ENCODE measurements at places on chromosomes 7 and 10.

DNA sequence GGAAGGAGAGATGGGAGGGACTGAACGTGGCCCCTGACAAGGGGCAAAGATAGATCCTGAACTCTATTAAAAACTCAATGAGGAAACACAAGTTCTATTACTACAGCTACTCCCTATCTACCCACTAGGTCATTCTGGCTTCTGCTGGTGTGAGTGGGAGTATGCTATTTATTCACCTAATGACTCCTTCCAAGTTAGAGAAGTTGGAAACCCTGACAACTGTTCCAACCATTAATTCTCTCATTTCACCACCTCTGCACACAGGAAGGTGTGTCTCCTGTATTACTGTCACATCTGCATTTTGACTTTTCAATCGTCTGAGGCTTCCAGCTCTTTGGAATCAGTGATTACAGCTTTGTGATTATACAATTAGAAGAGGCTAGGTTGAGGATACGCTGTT lies 169.4 kb upstream of the ADO start:
- no peak for DNase-seq

GRCh38 chr10:2401459-2401858 lies 664.1 kb upstream of the ADARB2 start:
- DNase-seq, result no peak

DNA sequence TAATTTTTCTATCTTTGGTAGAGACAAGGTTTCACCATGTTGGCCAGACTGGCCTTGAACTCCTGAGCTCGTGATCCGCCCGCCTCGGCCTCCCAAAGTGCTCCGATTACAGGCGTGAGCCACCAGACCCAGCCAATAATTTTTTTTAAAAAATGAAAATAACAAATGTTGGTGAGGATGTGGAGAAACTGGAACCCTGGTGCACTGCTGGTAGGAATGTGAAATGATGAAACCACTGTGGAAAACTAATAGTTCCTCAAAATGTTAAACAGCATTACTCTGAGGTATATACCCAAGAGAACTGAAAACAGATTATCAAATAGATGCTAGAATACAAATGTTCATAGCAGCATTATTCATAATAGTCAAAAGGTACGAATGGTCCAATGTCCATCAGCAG lies 23.0 kb upstream of the YWHAG start:
- DNase-seq, result no peak

GRCh38 chr7:119630406-119630969 lies 642.5 kb upstream of the KCND2 start:
- no peak for DNase-seq

- DNase-seq, result no peak
Observed at GRCh38 chr7:1647961-1648672, 22.0 kb upstream of the ELFN1 start.

- no peak for DNase-seq
Observed at GRCh38 chr7:70710651-70711050, 421.3 kb upstream of the GALNT17 start.

GRCh38 chr7:51949726-51950644 lies 633.4 kb upstream of the COBL start:
- DNase-seq, result no peak

DNA sequence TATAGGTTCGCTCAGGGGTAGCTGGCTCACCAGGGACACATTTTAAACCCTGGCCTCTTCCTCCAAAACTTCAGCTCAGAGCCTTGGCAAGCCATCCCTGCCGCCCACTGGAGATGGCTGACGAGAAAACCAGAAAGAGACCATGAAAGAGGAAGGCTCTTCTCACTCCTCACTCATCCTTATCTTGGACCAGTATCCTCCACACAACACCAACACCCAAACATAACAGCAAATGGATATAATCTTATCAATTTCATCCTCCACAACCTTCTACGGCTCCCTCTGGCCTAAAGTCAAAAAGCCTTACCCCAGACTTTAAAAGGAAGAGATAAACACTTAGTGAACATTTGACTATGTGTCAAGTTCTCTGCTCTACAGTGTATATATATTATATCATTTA lies 26.9 kb downstream of the DLG5 start:
- no peak for DNase-seq

GRCh38 chr7:159147687-159148086 lies 3.0 kb upstream of the VIPR2 start:
- no peak for DNase-seq

GRCh38 chr7:94908323-94909178 lies 1.2 kb downstream of the PPP1R9A start:
- DNase-seq, result no peak

GRCh38 chr7:41885748-41886147 lies 182.9 kb upstream of the INHBA start:
- no peak for DNase-seq

DNA sequence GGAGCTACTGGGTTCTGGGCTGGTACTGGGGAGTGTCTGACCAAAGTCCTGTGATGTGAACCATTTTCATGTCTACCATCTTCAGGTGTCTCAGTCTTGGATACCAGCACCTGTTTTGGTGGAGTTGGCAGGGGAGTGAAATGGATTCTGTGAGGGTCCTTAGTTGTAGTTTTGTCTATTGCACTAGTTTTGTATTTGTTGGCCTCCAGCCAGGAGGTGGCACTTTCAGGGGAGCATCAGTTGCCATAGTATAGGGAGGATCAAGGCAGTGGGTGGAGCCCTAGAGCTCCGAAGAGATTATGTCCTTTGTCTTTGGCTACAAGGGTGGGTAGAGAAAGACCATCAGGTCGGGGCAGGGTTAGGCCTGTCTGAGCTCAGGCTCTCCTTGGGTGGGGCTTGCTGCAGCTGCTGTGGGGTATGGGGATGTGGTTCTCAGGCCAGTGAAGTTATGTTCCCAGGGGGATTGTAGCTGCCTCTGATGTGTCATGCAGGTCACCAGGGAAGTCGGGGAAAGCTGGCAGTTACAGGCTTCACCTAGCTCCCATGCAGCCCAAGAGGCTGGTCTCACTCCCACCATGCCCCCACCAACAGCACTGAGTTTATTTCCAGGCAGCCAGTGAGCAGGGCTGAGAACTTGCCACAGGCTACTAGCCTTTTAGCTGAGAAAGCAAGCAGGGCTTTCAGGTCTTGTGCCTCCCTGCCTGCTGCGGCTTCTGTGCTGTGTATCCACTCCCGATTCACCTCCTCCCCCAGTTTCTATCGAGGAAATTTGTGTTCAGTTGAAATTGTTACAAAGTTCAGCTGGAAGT lies 153.1 kb downstream of the ZNF365 start:
- DNase-seq, result no peak

DNA sequence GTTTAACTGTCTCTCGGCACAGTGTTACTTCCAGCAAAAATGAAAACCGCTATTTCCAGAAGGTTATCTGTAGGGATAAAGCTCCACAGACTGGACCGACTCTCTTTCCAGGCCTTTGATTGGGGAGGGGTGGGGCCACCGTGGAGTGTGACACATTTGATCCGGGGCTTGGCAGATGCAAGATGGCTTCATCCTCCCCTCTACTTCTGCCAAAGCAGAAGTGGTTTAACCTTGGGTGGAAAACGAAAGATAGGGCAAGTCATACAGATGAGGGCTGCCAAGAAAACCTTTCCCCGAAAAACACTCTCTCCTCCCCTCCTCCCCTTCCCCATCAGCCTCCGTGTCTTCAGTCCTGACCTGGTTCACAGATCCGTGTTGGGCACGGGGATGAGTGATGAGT lies 139.7 kb upstream of the SH2B2 start:
- no peak for DNase-seq

GRCh38 chr10:73076360-73077183 lies 20.1 kb downstream of the P4HA1 start:
- no peak for DNase-seq

DNA sequence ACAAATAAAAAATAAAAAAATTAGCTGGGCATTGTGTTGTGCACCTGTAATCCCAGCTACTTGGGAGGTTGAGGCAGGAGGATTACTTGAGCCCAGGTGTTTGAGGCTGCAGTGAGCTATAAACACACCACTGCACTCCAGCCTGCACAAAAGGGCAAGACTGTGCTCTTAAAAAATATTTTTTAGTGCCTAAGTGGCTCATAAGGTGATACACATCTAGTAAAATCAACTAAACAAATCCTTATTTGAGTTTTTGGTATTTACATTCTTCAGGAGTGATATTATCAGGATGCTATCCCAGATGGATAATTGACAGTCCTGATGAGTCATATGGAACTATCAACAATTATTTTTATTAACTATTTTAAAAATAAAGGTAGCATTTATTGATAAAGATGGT lies 93.9 kb downstream of the EXOC6 start:
- DNase-seq, result no peak

GRCh38 chr10:13922586-13922985 lies 335.8 kb downstream of the PRPF18 start:
- no peak for DNase-seq

GRCh38 chr7:130372402-130373165 lies 7.7 kb upstream of the CPA1 start:
- no peak for DNase-seq

DNA sequence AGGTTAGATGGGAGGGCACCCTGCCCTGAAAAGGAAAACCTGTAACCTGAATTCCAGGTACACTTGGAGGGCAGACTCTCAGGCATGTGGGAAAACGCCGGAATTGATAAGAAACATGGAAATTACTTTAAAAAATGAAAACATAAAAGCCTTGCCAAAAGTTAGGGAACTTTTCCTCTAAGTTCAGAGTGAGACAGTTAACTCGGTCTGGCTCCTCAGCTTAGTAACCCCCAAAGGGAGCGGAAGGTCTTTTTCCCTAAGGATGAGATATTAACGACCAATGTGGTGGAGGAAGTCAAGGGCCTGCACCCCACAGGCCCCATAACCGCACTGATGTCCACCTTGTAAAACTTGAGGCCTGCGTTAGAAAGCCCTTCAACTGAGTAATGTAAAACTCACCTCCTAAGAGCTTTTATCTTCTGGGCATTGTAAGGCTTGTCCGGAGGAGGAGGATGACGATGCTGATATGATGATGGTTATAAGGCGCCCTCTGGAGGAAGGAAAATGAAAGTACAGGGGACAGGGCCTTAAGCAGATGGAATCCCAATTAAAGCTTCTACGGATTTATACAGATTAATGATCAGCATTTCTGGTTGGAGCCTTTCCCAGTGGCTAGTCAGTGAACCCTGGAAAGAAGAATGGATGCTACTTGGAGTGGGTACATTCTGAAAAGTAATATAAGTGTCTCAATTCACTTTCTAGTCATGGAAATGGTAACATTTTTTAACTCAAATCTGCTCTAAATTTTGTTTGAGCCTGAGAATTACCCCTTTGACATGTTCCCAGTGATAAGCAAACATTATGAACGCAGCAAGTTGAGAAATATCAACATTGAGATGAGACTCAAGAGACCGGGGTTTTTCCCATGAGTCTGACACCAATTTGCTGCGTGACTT lies 694 bp downstream of the COL1A2 start:
- DNase-seq, result no peak

DNA sequence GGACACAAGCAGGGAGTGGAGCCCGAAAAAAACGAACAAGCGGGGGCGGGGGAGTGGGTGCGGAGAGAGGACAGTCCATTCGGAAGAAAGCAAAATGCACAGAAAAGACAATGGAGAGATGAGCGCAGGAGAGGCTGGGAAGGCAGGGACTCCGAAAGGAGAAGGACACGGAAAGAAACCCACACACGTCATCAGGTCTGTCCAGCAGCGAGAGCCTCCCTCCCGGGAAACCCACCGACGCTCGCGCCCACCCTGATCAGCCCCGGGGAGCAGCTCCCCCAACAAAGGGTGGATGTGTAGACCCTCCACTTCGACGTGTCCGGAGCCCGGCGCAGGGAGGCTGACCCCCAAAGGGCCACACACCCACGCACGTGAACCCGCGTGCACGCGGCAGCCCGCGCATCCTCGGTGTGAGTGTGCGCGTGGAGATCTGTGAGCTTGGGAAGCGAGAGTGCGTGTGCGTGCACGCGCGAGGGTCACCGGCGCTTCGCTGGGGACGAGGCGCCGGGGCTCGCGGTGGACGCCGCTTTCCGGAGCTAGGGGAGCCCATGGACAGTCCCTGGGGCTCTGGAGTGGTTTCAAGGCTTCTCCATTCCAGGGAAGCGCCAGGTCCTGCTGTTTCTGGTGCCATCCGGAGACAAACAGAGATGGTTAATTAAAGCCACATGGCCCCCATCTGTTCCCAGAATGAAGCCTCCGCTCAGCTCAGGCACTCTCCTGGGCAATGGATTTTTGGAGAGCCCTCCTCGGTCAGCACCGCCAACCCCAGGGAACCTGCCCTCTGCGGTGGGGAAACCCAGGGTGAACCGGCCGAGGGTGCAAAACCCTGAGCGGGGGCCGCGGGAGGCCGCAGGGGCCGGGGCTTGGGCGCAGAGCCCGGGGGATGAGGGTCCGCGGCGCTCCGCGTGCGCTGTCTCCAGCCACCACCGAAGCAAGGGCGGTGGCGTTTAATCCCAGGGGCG lies 916 bp downstream of the LAMB1 start:
- no peak for DNase-seq

- DNase-seq, result peak; percentile 87
Observed at GRCh38 chr10:4825868-4826791, at the start of gene AKR1E2. Gene AKR1E2 (plus strand): TSS chr10:4826207. CDS start chr10:4826325, 118 bp downstream.

DNA sequence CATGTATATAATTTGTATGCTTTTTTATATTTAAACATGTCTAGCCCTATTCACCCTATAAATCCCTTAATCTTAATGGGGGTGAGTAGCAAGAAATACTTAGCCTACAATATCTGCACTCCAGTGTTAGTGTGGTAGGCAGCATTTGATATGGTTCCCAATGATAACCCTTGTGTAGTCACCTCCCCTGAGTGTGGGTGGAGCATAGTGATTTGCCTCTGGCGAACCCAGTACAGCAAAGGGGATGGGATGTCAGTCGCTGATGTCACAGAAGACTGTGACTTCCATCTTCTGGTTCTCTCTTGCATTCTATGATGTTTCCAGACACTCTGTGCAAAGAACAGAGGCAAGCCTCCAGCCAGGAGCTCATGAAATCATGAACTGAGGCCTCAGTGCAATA lies 211.2 kb downstream of the CRPPA start:
- DNase-seq, result no peak

GRCh38 chr7:72015136-72015535 lies 397.0 kb downstream of the CALN1 start:
- no peak for DNase-seq

DNA sequence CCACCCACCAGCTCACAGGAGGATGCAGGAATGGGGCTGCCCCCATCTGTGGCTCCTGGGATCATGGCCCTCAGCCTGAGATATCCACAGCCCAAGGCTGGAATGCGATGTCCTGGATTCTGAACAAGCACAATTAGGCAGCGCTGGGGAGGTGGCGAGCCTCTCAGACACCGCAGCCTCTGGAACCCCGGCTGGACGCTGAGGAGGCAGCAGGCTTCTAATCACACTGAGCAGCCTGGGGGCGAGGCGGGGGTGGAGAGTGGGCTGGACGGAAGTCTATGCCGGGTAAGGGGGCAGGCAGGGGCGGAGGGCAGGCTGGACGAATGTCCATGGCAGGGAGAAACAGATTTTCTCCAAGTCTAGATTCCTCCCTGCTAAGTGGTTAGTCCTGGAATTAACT lies 56.4 kb downstream of the DPYSL4 start:
- DNase-seq, result no peak

GRCh38 chr7:7989133-7989532 lies 20.5 kb downstream of the GLCCI1 start:
- no peak for DNase-seq

Measured in stimulated activated CD4-positive, alpha-beta T cell treated with anti-CD3 and anti-CD28 coated beads, Interleukin-15, amount 100 ng/mL, for 48 hours (primary cell).